NAMALWA (cell line): ENCODE measurements at places on chromosomes 16 and 17.

GRCh38 chr16:50731989-50732832 is 9.7 kb upstream of the CYLD start:
- no peak for DNase-seq

- DNase-seq, result no peak
These were observed 29.1 kb upstream of the SHCBP1 start for GRCh38 chr16:46650254-46650623.

DNA sequence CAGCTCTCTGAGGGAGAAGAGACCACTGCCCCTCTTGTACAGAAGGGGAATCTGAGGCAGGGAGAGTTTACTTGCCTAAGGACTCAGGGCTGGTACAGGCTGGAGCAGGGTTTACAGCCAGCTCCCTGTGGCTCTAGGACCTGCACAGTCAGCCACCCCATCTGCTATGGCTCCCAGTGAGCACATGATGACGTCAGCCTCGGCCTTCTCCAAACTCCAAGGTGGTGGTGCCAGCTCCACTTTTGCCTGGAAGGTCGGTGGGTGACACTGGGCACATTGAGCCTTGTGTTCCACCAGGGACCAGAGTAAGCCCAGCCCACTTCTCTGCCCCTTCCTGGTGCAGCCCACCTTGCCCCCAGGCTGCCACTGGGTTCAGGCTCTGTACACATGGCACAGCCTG is 202.2 kb downstream of the ENGASE start:
- DNase-seq, result no peak

- DNase-seq, result no peak
These were observed 5.2 kb downstream of the RAB40B start for GRCh38 chr17:82693168-82693867.

DNA sequence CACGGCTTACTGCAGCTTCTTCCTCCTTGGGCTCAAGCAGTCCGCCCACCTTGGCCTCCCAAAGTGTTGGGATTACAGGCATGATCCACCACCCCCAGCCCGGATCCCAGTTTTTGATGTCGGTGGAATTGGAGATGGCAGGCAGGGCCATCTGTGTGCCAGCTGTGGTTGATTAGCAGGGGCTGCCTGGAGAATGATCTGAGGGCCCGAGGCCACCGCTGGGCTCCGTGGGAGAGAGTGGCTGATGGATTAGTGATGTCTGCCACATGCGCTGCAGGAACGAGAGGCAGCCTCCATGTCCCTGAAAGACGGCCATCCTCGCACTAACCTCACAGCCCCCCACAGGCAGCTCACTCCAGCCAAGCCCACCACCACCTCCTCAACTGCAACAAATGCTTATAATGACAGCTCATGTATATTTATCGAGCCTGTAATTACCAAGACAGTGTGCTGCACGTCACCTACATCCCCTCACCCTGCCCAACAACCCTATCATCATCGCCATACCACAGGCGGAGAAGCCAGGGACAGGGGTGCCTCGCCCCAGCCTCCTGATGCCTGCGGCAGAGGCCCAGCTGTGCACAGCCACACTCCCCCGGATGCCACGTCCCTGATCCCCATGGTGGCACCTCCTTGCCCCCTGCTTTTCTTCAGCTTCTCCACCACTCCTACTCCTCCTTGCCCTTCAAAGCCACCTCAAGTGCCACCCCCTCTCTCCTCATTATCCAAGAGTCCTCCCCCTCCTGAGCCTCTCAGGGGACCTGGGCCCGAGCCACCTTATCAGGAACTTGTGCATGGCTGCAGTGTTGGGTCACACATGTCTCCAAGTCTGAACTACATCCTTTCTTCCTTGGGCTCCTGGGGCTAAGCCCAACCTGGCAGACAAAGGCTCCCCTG is 33.2 kb downstream of the ACTG1 start:
- no peak for DNase-seq

DNA sequence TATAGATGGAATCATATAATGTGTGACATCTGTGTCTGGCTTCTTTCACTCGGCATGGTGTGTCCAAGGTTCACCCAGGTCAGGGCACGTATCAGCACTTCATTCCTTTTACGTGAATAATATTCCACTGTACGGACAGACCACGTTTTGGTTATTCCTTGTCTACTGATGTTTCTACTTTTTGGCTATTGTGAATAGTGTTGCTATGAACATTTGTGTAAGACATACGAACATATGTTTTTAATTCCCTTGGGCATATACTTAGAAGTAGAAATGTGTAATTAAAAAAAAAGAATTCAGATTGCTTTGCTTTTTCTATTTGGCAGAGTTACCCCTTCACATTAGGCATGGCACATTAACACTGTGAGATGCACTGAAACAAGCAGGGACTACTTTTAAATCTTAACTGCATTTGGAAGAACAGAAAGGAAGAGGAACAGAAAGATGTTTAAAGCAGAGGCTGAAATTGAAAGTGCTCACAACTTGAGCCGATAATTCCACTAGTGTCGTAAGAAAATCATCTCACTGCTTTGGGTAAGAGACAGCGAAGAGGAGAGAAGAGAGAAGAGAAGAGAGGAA is 105.3 kb downstream of the VPS53 start:
- DNase-seq, result no peak

DNA sequence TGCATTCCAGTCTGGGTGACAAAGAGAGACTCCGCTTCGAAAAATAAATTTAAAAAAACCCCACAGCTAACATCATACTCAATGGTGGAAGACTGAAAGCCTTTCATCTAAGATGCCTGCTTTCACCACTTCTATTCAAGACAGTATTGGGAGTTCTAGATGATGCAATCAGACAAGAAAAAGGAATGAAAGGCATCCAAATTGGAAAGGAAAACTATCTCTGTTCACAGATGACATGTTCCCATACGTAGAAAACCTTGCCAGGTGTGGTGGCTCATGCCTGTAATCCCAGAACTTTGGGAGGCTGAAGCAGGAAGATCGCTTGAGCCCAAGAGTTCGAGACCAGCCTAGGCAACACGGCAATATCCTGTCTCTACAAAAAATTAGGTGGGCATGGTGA is 31.1 kb downstream of the RANBP10 start:
- no peak for DNase-seq

- DNase-seq, result no peak
These were observed 379.2 kb upstream of the ERCC4 start for GRCh38 chr16:13540771-13541170.

- DNase-seq, result no peak
These were observed 172.4 kb downstream of the ABCA8 start for GRCh38 chr17:68782789-68783188.

- no peak for DNase-seq
These were observed 31.4 kb downstream of the EPN2 start for GRCh38 chr17:19268611-19269010.

DNA sequence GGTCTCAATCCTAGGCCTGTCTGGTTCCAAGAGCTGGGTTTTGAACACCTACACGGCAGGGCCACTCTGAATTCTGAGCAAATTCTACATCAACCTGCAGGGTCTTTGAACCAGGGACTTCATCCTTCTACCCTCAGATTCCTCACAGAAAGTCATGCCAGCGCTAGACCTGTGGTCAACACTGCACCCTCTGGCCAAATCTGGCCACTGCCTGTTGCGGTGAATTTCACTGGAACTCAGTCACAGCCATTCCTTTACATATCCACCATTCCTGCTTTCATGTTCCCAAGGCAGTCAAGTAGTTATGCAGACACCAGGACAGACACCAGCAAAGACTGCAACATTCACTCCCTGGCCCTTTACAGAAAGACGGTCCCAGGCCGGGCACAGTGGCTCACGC is 144.6 kb downstream of the C16orf95 start:
- no peak for DNase-seq
